ENCODE measurements at places on chromosomes 2 and 18. TPM values are rescaled to one million over a fixed set of nuclear protein-coding genes. Genes with fewer than 3 reads are reported as not detected.
A peak's percentile ranks its signal among the peaks of the same experiment; 100 is the strongest.

DNA sequence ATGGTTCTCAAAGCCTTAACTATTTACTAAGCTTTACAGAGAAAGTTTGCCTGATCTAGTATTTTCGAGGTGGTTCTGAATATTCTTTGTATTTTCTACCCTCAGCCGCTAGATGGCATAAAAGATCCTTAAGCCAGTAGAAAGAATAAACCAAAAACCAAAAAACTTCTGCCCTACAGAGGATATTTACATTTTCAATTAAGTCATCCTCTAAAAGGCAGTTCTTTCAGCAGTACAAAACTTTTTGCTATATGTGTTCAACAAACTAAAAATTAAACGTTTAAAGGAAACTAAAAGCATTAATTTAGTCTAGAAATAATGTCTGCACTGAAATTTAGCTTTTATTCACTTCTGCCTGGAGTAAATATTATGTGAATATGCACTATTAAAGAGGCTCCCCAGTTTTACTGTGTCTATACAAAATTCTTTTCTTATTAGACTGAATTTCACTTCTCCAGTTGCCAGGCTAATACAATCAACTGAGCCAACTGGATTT is 297.5 kb downstream of the PIEZO2 start:
- no peak overlapping the region for H3K4me3 ChIP-seq
- no peaks in the 10 kb centered on the region for H3K36me3 ChIP-seq
- peaks cover 6% of the 10 kb centered on the region for H3K27me3 ChIP-seq
- peak; percentile 31 for DNase-seq
- no peak overlapping the region for H3K27ac ChIP-seq
- H3K4me1 ChIP-seq = no peaks in the 10 kb centered on the region

DNA sequence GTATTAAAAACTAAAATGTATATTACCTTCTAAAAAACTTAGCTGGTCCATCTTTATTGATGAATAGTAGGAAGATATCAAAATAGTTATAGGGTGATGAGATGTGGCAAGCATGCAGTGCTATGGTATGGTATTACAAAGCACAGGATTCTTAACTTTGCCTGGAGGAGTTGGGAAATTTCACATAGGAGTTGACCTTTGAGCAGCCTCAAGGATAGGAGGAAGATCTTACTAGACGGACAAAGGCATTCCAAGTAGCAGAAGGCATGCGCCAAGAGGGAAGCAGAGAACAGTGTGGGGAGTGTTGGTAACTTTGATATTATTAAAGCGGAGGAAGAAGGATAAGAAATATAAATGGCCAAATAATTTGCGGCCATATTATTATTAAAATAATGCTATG is 60.0 kb downstream of the TTC21B start:
- H3K27ac ChIP-seq = no peak overlapping the region
- H3K4me3 ChIP-seq = no peak overlapping the region
- peaks cover 14% of the 10 kb centered on the region for H3K36me3 ChIP-seq
- DNase-seq = no peak

- no peak overlapping the region for H3K27ac ChIP-seq
- H3K4me1 ChIP-seq = no peaks in the 10 kb centered on the region
- no peak overlapping the region for H3K4me3 ChIP-seq
- no peaks in the 10 kb centered on the region for H3K27me3 ChIP-seq
These were observed 150.0 kb upstream of the ALKAL2 start for GRCh38 chr2:437756-438393.

- no peaks in the 10 kb centered on the region for H3K36me3 ChIP-seq
- H3K27me3 ChIP-seq = peaks cover 20% of the 10 kb centered on the region
- H3K4me1 ChIP-seq = no peaks in the 10 kb centered on the region
- no peak overlapping the region for H3K27ac ChIP-seq
These were observed 62.5 kb upstream of the BCL2L11 start for GRCh38 chr2:111058264-111058663.

TMEM198 gene
- 3.8 TPM for total RNA-seq

GRCh38 chr2:151967829-151968722 is 130.8 kb downstream of the CACNB4 start:
- no peak overlapping the region for H3K4me3 ChIP-seq
- H3K36me3 ChIP-seq = no peaks in the 10 kb centered on the region
- no peak for DNase-seq
- no peaks in the 10 kb centered on the region for H3K4me1 ChIP-seq
- H3K27me3 ChIP-seq = no peaks in the 10 kb centered on the region

RNU2-63P gene
- total RNA-seq = 6.6 TPM

CMPK2 gene
- total RNA-seq = 38.6 TPM

DNA sequence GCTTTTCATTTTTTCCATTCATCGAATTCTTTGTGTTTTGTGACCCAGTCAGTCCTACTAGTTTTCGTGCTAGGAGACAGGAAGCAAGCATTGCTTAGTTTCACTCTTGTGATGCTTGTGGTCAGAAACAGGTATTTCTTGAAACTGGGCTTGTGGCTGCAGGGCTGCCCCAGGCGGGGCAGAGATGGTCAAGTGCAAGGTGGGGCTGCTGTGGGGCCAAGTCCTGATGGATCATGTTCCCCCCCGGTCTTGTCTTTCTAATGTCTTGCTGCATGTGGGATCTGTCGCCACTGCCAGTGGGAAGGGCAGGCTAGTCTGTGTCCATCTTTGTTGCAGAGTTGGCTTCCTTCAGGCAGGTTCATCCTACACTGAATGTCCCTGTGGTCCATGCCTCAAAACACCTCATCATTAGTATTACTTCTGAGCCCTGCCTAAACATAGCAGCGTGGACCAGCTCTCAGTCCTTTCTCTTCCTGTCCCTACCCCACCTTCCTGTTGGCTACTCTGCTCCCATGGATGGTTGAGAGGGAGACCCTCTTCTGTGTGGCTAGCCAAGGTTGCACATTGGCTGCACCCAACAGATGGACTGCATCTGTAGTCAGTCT is 38.7 kb downstream of the INPP4A start:
- H3K4me1 ChIP-seq = peaks cover 15% of the 10 kb centered on the region
- no peak overlapping the region for H3K27ac ChIP-seq
- DNase-seq = no peak

ALLC gene
- total RNA-seq = not detected

CXCR4 gene
- 2.8 TPM for total RNA-seq

GRCh38 chr18:51278045-51278649 is 80.7 kb upstream of the MEX3C start:
- DNase-seq = no peak
- no peak overlapping the region for H3K27ac ChIP-seq
- no peaks in the 10 kb centered on the region for H3K27me3 ChIP-seq
- no peak overlapping the region for H3K4me3 ChIP-seq
- no peaks in the 10 kb centered on the region for H3K36me3 ChIP-seq
- no peaks in the 10 kb centered on the region for H3K4me1 ChIP-seq

DNA sequence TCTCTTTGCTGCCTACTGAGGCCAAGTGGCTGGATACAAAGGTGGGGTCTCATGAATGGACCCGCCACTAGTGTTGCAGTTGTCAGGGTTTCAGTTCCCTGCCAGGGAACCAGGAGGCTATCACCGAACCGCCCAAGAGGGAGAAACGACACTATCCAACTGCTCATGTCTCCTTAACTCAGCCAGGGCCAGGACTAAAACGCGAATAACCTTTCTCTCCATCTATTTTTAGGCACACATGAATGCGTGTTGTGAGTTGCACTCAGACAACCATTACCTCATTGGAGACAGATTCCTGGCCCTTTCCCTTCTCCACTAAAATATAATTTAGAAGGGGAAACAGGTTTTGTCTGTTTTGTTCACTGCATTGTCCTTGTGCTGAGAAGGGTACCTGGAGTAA is 559.5 kb downstream of the SOCS6 start:
- no peak for DNase-seq
- H3K27me3 ChIP-seq = no peaks in the 10 kb centered on the region
- no peak overlapping the region for H3K27ac ChIP-seq
- no peaks in the 10 kb centered on the region for H3K4me1 ChIP-seq
- no peaks in the 10 kb centered on the region for H3K36me3 ChIP-seq
- no peak overlapping the region for H3K4me3 ChIP-seq

GRCh38 chr2:191478799-191479679 is 198.9 kb upstream of the NABP1 start:
- peaks cover 4% of the 10 kb centered on the region for H3K4me1 ChIP-seq
- H3K36me3 ChIP-seq = no peaks in the 10 kb centered on the region
- H3K4me3 ChIP-seq = no peak overlapping the region
- DNase-seq = peak; percentile 70
- no peaks in the 10 kb centered on the region for H3K27me3 ChIP-seq

DNA sequence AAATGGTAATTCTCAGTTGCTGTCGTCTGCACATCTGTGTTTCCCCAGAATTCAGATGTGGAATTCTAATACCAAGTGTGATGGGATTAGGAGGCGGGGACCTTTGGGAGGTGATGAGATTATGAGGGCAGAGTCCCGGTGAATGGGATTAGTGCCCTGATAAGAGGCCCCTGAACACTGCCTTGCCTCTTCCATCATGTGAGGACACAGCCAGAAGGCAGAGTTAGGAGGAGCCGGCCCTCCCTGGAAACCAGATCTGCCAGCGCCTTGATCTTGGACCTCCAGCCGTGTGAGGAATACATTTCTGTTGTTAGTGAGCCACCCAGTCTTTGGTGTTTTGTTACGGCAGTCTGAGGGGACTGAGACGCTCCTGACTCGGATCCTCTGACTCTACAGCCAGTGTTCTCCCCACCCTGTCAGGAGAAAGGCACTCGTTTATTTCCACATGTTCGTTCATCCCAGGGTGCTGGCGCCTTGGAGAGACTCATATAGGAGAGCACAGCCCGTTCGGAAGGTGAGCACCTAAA is 395.0 kb downstream of the ZNF516 start:
- no peak for DNase-seq
- no peaks in the 10 kb centered on the region for H3K27me3 ChIP-seq
- H3K4me3 ChIP-seq = no peak overlapping the region
- H3K4me1 ChIP-seq = no peaks in the 10 kb centered on the region
- no peaks in the 10 kb centered on the region for H3K36me3 ChIP-seq

GRCh38 chr2:84716564-84716963 is 164.3 kb downstream of the TRABD2A start:
- H3K27me3 ChIP-seq = no peaks in the 10 kb centered on the region
- no peak overlapping the region for H3K27ac ChIP-seq
- peaks cover 5% of the 10 kb centered on the region for H3K4me1 ChIP-seq

ELAC1 gene
- 7.6 TPM for total RNA-seq

GRCh38 chr2:187654535-187654934 is 100.3 kb upstream of the TFPI start:
- H3K4me3 ChIP-seq = no peak overlapping the region
- no peak for DNase-seq
- no peaks in the 10 kb centered on the region for H3K36me3 ChIP-seq
- no peak overlapping the region for H3K27ac ChIP-seq

- peaks cover 2% of the 10 kb centered on the region for H3K27me3 ChIP-seq
- H3K4me1 ChIP-seq = no peaks in the 10 kb centered on the region
- H3K27ac ChIP-seq = no peak overlapping the region
- DNase-seq = no peak
These were observed 2043.3 kb upstream of the PIK3C3 start for GRCh38 chr18:39911716-39912115.

NOSTRIN gene
- not detected for total RNA-seq

- H3K4me3 ChIP-seq = no peak overlapping the region
- no peak for DNase-seq
- H3K36me3 ChIP-seq = no peaks in the 10 kb centered on the region
- H3K4me1 ChIP-seq = no peaks in the 10 kb centered on the region
- H3K27ac ChIP-seq = no peak overlapping the region
These were observed 1624.9 kb upstream of the CELF4 start for GRCh38 chr18:39190508-39190907.

DNA sequence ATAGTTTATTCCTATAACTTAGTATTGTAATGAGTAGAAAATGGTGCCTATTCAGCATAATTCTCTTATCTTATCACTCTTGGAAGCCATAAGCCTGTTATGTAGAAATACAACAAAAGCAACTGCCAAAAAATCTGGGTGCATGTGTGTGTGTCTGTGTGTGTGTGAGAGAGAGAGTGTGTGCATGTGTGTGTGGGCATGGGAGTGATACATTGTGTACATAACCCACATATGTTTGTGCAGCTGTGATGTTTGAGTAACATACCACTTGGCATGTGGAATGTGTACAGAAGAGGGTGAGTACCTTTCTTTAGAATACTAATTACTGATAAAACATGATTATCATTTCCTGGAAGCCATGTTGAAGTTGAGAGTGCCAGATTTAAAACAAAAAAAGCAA is 642.3 kb upstream of the SYT4 start:
- no peaks in the 10 kb centered on the region for H3K27me3 ChIP-seq
- no peak overlapping the region for H3K4me3 ChIP-seq
- H3K36me3 ChIP-seq = no peaks in the 10 kb centered on the region
- H3K4me1 ChIP-seq = no peaks in the 10 kb centered on the region

GRCh38 chr2:141041281-141041680 is 1089.5 kb downstream of the LRP1B start:
- H3K4me1 ChIP-seq = no peaks in the 10 kb centered on the region
- peak; percentile 18 for DNase-seq
- no peak overlapping the region for H3K27ac ChIP-seq
- H3K27me3 ChIP-seq = no peaks in the 10 kb centered on the region
- H3K36me3 ChIP-seq = no peaks in the 10 kb centered on the region

IL18R1 gene
- total RNA-seq = 2.4 TPM

EPB41L5 gene
- 13.5 TPM for total RNA-seq

DNA sequence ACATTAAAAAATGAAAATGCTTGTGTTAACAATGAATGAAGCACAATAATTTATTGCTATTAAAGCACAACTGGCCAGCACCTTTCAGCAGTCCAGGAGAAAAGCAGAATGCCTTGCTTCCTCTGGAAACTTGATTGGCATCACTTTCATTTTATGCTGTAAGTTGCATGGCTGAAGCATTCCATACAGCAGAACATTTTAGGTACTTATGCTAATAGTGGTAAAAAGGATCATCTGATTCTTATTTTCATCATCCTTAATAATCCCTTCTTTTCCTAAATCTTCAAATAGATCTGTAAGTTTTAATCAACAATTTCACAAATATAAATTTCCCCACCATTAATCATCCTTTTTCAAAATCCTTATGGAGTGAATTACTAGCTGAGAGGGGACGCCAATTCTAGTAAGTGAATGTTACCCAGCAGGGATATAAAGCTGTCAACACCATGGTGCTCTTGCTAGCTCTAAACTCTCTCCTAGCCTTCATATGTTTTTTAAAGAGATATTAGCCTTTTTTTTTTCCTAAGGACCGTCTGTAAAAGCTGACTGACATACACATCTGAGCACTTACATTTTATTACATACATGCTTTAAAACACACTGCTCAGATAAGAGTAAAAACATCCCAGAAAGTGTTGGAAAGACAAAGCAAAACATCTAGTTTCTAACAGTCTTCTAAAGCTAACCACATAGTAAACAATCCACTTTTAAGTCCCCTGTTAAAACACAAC is 5.3 kb downstream of the SATB2 start:
- no peak overlapping the region for H3K27ac ChIP-seq
- no peaks in the 10 kb centered on the region for H3K27me3 ChIP-seq
- DNase-seq = no peak
- H3K4me1 ChIP-seq = peaks cover 12% of the 10 kb centered on the region

GRCh38 chr2:10441948-10442347 is 6.2 kb downstream of the ODC1 start:
- H3K27ac ChIP-seq = no peak overlapping the region
- no peak for DNase-seq
- H3K4me3 ChIP-seq = no peak overlapping the region
- H3K36me3 ChIP-seq = peaks cover 54% of the 10 kb centered on the region
- peaks cover 11% of the 10 kb centered on the region for H3K4me1 ChIP-seq

ALPP gene
- total RNA-seq = 0.32 TPM

GRCh38 chr2:26318950-26319349 is 27.0 kb upstream of the SELENOI start:
- no peak overlapping the region for H3K27ac ChIP-seq
- H3K4me1 ChIP-seq = no peaks in the 10 kb centered on the region
- no peaks in the 10 kb centered on the region for H3K36me3 ChIP-seq
- H3K4me3 ChIP-seq = no peak overlapping the region
- peaks cover 7% of the 10 kb centered on the region for H3K27me3 ChIP-seq

GRCh38 chr2:59754011-59754735 is 799.3 kb downstream of the BCL11A start:
- DNase-seq = no peak
- no peaks in the 10 kb centered on the region for H3K4me1 ChIP-seq
- H3K36me3 ChIP-seq = no peaks in the 10 kb centered on the region
- no peaks in the 10 kb centered on the region for H3K27me3 ChIP-seq
- no peak overlapping the region for H3K27ac ChIP-seq

SNTG2 gene
- 1.9 TPM for total RNA-seq
